Kidney capillary endothelial cell (primary cell): ENCODE measurements at places on chromosomes 3 and 15.

GRCh38 chr15:101502572-101503295 is 13.2 kb upstream of the PCSK6 start:
- no peak for DNase-seq

DNA sequence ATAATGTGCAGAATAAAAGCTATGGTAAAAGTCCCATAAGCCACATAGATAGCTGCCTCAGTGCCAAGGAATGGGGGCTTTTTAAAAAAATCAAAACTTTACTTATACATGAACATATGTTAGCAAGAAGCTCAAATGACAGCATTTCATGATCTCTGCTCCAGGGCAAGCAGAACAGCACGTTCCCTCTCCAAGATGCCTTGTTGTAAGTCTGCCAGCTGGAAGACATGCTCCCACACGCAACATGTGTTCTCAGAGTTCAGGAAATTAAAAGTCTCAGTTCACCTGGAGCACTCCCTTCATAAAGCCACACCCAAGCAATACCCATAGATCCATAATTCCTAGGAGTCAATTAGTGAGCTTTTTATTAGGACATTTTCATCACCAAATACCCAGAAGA is 52.2 kb downstream of the ABI3BP start:
- DNase-seq: no peak

- peak; percentile 40 for DNase-seq
Observed at GRCh38 chr15:85623315-85624049, 171.2 kb downstream of the KLHL25 start.

- no peak for DNase-seq
Observed at GRCh38 chr3:54681706-54682105, 246.2 kb downstream of the LRTM1 start.

DNA sequence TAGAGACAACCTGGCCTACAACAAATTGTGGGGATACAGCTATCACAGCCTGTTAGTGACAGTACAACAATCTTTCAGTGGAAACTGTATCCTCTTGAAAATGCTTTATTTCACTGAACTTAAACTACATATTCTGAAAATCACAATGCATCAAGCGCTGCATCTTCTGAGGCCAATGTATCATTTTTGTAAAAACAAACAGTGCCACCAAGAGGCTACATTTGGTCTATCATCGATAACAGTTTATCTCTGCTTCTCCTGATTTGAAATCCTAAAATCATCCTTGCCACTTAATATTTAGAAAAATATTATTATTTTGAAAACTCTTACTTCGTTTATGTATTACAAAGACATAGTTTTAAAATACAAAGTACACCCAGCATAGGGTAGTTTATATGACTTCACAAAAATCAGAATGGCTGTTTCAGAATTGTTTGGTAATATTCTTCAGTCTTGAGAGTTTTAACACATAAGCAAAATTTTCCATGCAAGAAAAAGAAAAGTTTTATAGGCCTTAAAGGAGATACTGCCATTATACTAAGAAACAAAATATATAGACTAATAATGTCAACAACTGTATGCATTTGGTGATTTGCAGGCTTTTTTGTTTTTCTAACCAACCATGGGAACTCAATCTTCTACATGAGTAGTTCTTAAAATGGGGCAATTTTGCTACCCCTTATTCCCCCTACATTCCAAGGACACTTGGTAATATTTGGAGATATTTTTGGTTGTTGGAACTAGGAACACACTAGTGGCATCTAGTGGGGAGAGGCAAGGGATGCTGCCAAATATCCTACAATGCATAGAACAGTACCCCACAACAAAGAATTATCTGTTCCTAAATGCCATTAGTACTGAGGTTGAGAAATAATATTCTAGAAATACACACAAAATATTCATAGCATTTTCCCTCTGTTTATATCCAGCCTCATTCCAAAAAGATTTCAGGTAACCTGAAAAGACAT is 42.3 kb downstream of the WDR72 start:
- peak; percentile 20 for DNase-seq

- no peak for DNase-seq
Observed at GRCh38 chr15:63379492-63380150, 2.0 kb downstream of the CA12 start.

DNA sequence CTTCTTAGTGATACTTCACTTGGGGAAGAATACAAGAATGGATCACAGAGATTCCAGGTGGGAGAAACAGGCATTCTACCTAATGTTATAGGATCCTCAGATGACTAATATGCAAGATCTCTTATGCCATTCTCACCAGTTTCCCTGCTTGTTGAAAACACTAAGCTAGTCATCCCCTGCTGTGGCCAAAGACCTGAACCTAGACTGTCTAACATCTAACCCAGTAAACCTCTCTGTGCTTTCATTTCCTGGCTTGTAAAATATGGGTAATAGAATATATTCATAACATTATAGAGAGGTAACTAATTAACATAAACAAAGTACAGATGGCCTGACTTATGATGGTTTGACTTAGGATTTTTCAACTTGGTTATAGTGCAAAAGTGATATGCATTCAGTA is 776.3 kb downstream of the TUSC7 start:
- no peak for DNase-seq

DNA sequence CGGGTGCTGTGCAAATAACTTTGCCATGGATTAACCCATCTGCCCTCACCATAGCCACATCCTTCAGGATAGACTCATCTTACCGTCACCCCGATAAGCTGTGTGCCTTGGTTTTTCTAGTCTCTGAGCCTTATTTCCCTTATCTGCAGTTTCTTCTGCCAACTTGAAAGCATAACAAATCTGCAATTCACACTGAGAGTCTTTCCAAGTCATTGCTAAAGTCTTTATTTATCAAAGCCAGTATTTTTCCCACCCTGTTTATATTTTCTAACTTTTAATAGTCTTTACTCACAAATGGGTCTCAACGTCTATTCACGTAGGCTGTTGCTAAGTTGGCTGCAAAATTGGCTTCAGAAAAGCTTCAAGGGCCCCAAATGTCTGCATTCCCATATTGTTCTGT is 61.6 kb upstream of the SUCLG2 start:
- DNase-seq: no peak

DNA sequence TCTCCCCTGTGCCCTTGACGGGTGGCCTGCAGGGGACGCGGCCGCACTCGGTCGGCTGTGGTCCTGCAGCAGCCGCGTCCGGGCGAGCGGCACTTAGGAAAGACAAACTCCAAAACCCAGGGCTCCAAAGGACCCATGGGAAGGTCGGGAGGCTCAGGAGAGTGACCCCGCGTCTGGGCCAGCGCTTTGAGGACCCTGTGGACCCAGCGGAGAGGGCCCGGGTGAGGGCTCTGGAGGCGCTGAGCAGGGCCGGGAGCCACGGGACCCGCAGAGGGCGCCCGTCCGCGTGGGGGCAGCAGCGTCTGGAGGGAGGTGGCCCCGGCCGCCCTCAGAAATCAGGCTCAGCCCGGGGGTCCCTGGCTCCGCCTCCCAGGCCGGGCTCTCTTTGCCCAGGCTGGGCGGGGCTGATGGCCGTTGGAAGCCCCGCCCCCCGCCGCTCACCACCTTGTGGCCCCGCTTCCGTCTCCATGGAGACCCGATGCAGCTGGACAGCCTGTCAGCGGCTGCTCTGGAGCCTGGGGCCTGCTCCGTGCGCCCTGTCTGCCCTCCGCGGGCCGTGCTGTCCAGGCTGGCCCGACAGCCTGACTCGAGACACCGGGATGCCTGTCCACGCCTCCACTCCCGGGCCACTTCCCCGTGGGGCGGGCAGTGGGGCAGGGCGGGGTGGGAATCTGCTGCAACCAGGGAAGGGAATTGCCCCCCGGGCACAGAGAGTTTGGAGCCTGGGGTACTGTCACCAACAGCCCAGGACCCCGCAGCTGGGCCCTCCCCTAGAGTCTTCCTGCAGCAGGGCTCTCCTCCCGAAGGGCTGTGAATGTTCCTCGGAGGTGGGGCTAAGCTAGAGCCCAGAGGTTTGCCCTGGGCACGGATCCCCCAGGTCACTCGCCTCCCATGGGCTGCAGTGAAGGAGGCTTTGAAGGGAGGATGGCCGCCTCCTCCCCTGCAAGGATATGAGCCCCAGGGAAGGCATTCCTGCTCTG is 34.8 kb upstream of the RPL32 start:
- no peak for DNase-seq

- DNase-seq: no peak
Observed at GRCh38 chr3:4139462-4140140, 163.6 kb upstream of the SETMAR start.

DNA sequence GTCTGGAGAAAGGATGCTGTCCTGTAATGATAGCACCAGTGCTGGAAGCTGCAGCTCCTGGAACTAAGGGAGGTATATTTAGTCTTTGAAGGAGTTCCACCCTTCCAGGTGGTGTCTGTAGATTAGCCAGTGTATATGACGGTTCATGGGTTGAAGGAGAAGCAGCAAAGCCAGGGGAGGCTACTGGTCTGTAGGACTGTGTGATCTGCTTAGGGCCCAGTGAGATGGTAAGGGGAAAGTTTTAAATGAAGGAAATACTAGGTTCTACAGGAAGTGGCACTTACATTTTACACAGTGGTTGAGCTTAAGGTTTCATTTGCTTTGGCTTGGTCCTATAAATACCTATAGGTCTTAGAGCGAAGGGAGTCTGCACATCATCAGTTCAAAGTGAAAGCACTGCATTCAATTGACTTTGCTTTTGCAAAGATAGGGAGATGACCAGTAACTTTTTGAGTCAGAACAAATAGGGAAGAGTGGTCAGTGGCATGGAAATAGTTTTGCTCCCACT is 5.6 kb downstream of the SLC25A38 start:
- no peak for DNase-seq

- DNase-seq: no peak
Observed at GRCh38 chr3:141996437-141996836, 120.0 kb downstream of the ATP1B3 start.

DNA sequence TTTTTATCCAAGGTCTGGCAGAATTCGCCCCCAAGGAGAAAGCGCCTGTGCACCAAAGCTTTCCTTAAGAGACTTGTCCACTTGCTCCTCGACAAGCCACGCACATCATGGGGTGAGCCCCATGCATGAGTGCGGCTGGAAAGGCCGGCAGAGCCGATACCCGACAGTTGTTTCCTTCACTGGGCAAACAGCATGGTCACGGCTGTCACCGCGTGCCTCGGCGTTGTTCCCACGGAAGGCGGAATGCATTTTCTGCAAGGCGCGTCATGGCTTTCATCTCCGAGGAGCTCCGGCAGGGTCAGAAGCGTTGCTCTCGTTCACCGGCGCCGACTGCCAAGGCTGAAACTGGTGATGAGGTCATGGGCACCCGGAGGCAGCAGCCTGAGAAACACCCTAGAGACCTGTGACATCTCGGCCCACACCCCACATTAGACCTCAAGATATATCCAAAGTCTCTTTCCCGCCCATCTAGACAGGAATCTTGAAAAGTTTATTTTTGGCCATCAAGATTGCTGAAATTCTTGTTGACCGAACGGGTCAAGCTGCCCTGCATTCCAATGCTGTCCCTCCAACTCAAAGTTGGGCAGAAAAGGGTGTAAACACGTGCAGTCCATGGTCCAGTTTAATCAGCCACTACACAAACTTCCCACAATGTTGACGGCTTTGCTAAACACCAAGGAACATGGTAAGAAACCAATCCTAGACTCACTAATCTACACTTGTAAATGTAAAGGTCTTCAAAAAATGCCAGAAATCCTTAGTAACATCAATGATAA is 604 bp upstream of the TJP1 start:
- DNase-seq: peak; percentile 79

- no peak for DNase-seq
Observed at GRCh38 chr15:49223536-49224274, 53.7 kb downstream of the GALK2 start.

- DNase-seq: no peak
Observed at GRCh38 chr15:72078887-72079286, 39.1 kb downstream of the MYO9A start.

DNA sequence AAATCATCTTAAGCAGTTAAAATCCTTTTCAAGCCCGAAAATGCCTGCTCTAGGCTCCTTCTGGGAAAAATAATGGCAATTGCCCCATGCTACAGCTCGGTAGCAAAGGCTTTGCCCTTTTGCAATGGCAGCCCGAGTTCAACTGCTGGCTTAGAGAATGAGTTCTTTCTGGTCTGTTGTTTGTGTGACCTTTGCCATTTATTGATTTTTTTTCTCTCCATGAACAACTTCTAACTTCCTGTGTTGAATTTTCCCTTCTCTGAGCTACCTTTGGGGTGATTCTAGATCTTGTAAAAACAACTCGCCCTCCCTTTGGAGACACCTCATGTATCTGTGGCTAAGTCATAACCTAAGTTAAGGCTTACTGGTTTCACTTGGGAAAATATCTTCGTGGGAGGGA is 139.3 kb downstream of the PLCH1 start:
- DNase-seq: no peak

- no peak for DNase-seq
Observed at GRCh38 chr3:184241447-184242296, 7.1 kb downstream of the ALG3 start.
